ENCODE measurements at places on chromosomes 12 and 14.
A peak's percentile ranks its signal among the peaks of the same experiment; 100 is the strongest.

DNA sequence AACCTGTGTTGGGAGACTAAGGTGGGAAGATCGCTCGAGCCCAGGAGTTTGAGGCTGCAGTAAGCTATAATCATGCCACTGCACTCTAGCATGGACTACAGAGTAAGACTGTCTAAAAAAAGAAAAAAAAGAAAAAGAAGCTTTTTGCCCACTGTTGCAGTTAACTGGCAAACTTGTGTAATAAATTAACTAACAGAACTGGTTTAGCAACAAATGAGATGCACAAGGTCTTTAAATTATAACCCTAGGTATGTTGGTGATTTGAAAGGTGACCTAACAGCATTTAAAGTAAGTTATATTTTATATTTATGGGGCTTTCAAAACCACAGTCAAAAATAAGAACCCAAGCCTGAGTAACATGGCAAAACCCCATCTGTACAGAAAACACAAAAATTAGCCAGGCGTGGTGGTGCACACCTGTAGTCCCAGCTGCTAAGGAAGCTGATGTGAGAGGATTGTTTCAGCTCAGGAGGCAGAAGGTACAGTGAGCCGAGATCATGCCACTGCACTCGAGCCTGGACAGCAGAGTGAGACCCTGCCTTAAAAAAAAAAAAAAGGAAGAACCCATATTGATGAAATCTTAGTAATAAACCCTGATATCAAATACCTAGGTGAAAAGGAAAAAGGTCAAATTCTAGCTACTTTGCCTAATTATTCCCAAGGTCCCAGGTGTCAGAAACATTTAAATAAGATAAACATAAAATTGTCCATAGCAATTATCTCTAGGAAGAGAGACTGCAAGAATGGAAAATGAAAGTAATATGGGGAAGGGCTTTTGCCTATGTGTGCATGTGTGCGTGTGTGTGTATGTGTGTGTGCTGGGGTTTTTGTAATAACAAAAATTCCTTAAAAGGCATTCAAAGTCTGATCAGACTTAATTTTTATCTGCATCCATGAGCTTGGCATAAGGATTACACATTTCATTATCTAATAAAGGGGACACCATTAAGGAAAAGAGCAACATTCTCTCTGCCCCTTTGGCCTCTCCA, 15.4 kb downstream of the SYNE2 start:
- DNase-seq = peak; percentile 44

GRCh38 chr12:58563621-58564020, 356.7 kb downstream of the LRIG3 start:
- no peak for DNase-seq

- no peak for DNase-seq
Observed at GRCh38 chr12:51520576-51521325, 70.3 kb upstream of the SCN8A start.

DNA sequence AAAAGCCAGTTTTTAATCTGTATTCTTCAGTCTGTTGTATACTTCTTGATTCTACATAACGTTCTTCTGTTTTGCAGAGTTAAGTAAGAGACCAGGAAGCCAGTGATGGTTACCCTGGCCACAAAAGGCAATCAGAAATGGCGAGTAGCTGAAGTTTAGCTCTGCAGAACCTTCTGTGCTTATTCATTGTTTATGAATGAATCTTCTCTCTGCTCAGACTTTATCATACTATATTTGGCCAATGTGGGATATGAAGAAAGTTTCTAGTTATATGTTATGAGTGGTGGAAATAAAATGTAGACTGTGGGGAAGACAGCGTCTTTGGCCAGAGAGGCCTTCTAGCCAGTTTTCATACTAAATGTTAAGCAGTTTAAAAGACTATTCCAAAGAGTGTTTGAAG, 249.9 kb upstream of the RGS6 start:
- DNase-seq = no peak

GRCh38 chr12:94969424-94969823, 34.1 kb downstream of the NDUFA12 start:
- DNase-seq = no peak

- DNase-seq = no peak
Observed at GRCh38 chr12:127928615-127929571, 338.1 kb upstream of the TMEM132C start.

- DNase-seq = peak; percentile 0
Observed at GRCh38 chr14:47278233-47278842, 397.1 kb downstream of the MDGA2 start.

- no peak for DNase-seq
Observed at GRCh38 chr12:27965411-27965810, 7.1 kb downstream of the PTHLH start.

- no peak for DNase-seq
Observed at GRCh38 chr12:101680647-101681046, 16.8 kb upstream of the CHPT1 start.

GRCh38 chr12:18277196-18277595, 15.9 kb downstream of the PIK3C2G start:
- no peak for DNase-seq

DNA sequence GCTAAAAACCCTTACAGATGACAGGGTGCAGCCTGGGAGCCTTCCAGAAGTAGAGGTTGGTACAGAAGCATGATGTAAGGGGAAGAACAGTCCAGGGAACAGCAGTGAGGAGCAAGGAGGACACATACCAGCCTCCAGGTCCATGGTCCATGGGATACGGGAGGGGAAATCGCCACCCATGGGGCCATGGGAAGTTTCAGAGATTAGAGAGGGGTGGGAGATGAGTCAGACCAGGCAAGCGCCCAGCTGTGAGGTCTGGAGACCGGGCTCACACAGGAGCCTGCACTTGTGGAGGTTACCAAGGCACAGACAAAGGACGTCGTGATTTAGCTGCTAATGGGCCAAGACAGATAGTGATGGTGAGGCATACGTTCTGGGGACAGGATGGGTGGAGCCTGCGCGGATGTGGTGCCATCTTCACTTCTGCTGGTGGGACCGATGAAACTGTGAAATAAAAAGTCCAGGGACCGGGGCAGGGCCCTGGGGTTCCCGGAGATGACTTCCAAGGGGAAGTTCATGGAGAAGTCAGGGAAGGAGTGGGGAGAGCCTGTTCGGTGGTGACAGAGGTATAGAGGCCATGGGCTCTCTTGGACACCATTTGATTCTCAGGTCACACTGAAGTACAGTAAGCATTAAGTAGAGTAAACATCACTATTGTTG, 17.7 kb upstream of the LRP1-AS start:
- no peak for DNase-seq

DNA sequence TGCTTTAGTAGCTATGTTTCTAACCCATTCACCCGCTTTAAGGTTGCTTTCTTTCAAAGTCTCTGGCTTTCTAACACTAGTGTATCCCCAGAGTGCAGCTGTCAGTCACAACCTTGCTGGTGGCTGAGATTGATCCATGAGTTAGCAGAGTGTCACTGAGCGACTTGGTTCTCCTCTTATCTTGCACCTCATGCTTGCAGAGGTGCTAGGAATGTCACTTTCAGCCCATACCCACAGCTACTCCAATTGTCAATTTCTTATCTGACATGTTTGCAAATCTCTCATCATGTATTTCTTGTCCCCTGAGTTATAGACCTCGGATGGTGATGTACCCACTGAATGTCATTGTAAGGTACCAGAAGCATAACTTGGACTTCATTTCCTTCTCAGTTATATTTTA, 1110.2 kb downstream of the GALC start:
- no peak for DNase-seq

- DNase-seq = no peak
Observed at GRCh38 chr14:52446355-52446754, 106.0 kb downstream of the TXNDC16 start.

DNA sequence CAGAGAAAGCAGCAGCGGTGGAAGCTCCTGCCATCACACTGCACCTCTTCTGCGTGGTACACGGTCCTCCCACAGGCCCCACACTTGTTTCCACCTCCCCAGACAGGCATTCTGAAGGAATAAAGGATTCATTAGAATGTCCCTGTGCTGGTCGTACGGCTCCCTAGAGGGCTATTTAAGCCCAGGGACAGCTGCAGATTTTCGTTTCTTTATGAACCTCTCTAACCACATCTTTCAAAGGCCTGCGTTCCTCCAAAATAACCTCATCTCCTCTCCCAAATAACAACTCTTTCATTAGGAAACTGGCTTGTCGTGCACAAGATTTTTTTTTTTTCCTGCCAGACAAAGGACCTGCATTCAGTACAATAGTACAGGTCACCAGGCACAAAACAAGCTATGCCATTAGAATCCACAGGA, 12.7 kb downstream of the CSRP2 start:
- DNase-seq = no peak

DNA sequence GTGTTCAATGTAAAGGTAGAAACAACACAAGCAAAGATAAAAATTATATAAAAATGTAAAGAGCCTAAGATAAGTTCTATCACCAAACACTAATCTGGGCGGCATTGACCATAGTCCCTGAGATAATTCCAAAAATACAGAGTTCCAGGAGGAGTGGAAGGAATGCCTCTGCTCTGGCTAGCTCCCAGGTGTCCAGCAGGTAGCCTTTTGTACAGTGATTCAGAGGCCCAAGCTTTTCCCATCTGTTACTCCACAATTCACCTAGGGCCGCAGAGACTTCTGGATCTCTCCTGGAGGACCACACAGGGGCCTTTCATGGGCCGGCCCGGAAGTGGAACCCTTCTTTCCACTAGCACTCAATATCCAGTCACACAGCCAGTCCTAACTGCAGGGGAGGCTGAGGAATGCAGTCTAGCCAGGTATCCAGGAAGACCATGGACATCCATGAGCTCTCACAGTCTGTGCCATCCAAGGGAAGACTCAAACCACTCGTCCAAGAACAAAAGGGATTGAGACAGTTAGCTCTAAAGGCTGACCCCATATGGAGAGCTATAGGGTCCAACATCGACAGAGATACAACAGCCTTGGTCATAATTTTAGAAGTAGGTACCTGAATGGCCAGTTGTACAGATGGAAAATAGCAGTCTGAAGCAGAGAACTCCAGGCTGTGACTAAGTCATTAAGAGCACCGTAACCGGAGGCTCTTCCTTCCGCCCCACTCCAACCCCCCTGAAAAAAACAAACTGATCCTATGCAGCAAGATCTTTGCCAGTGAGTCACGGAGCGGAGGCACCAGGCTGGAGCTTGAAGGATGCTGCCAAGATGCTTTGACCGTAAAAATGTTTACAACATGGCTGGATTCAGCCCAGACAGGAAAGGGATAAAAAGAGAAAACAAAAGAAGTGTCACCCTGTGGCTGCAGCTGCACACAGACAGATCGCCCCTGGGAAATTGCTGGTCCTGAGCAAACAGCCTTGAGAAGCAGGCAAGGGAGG, 204.8 kb downstream of the NUAK1 start:
- no peak for DNase-seq

DNA sequence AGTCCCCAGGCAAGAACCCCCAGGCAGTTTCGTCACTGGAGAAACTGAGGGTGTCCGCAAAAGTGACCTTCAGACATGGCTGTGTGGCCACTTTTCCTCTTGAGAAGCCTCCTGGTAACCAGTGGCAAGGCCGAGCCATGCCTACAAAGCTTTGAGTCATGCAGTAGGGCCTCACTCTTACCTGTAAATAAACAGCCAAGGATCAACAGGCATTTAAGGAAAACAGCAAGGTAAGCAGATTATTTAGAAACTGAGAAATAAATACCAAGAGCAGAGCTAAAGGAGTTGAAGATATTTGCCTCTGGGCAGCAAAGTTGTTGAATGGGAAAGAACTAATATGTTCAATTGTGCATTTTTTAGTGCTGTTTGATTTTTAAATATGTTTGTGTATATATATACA, 141.0 kb upstream of the BCL2L14 start:
- DNase-seq = no peak

DNA sequence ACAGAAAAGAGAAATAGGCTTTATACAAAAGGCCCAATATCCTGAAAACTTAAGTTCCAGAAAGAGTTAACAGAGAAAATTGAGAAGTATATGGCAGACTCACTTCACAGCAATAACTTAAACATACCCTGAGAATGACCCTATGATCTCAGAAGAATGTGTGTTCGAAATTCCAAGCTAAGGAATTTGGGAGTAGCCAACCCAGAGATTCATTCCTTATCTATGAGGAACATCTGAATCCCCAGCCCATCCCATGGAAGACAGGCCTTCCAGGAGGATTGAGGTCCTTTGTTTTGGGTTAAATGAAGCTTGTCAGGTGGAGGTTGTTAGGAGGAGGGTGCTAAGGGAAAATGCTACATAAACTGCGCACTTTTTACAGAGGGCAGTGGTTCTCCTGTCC, 7.5 kb upstream of the SAV1 start:
- DNase-seq = no peak

- DNase-seq = no peak
Observed at GRCh38 chr12:127038152-127038551, 1228.8 kb upstream of the TMEM132C start.

- no peak for DNase-seq
Observed at GRCh38 chr12:121251838-121252237, 41.9 kb downstream of the P2RX4 start.
